Activated CD4-positive, alpha-beta memory T cell treated with anti-CD3 and anti-CD28 coated beads for 36 hours (primary cell): ENCODE measurements at places on chromosomes 11 and 22.
A peak's percentile ranks its signal among the peaks of the same experiment; 100 is the strongest.

GRCh38 chr11:42591841-42592240 lies 720.0 kb upstream of the API5 start:
- no peak for DNase-seq

GRCh38 chr11:2778630-2779498 lies 79.1 kb upstream of the KCNQ1OT1 start:
- DNase-seq: peak; percentile 6

DNA sequence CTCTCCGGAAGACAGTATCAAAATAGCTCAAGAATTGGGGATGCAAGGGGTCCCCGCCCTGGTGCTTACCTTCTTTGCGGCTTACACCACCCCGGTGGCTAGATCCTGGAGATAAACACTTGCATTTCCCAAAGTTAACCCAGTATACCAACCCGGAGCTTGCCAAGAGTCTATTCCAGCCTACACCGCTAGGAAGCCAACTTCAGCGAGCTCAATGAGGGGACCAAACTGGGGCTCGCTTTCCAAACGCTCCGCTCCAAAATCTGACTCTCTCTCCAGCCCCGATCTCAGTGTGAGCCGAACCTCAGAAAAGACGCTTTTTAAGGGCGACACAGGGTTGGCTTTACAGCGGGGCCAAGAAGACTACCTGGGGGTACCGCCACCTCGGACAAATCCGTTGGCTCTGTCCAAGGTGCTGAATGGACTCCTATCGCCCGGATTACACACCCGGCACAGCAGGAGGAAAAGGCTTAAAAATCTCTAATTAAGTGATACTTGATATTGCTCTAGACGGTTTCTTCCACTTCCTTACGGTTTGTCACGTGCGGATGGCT lies 20.1 kb upstream of the BDNF start:
- DNase-seq: peak; percentile 24

GRCh38 chr11:63595296-63595695 lies 18.9 kb downstream of the PLAAT3 start:
- DNase-seq: no peak

GRCh38 chr11:63840356-63841060 lies 1.6 kb downstream of the MARK2 start:
- peak; percentile 15 for DNase-seq

- DNase-seq: no peak
Measured at GRCh38 chr11:94909371-94909820, 64.0 kb downstream of the CWC15 start.

DNA sequence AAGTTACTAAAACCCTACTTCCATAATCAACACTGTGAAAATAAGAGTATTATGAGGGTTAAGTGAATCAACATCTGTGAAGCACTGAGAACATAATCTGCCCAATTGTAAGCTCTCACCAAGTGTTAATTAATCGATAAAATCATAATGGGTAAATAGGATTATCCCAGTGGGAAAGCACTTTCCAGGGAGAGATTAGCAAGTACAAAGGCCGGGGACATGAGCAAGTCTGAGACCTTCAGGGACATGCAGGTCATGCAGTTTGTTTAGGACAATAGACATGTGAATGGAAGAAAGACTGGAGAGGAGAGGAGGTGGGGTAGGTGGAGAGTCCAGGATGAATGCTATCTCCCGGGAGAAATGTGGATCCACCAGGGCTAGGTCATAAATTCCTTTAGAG lies 57.8 kb upstream of the FIBIN start:
- no peak for DNase-seq

DNA sequence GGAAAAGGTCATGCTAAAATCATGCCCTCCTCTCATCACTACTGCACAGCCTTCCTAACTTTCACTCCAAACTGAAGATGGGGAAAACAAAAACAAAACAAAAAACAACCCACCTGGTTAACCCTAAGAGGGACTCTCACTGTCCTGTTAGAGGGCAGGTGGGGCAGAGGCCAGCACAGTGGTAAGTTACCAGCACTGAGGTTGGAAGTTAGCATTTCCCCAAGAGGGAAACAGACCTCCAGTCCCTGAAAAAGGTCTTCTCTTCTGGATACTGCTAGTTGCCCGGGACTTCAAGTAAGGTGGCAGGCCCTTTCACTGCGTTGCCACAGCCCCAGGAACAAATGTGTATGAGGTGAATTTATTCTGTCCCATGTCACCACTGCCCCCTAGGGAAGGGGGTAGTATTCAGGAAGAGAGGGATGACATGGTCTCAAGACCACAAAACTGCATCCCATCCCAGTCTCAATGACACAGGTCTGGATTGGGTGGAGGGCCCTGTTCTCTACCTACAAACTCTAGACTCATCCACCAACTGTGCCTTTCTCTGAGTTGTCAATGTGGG lies 792 bp upstream of the ADAMTS8 start:
- no peak for DNase-seq

DNA sequence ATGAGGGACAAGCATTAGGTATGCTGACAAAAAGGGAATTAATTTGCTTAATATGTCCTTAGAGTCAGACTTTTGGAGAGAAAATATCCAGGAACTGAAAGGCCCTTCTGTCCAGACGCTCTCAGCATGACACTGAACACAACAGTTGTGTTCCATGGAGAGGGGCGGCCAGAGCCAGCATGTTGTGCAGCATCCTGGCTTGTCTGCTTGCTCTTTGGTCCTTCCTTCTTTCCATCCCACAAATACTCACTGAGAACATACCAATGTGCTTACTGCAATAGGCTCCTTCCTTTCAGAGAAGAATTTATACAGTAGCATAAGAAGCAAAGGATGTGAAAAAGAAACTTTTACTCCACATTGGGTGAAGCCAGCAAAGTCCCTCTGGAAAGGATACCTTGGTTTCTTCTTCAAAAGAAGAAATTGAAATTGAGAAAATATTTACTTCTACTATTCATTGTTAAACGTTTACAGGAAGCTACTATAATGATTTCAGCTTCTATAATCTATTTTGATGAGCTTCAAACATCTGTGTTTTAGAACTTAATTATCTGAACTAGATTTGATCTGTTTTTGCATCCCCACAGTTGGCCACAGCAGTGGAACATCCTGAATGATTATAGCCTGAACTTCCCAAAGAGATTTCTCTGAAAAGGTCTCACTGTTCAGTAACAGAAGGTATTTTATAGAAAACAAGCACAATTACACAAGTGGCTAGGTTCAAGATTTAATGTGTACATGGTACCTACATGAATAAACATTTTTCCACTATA lies 304.1 kb upstream of the PITPNB start:
- DNase-seq: no peak

GRCh38 chr22:17773606-17774205 lies 563 bp downstream of the BID start:
- peak; percentile 82 for DNase-seq

DNA sequence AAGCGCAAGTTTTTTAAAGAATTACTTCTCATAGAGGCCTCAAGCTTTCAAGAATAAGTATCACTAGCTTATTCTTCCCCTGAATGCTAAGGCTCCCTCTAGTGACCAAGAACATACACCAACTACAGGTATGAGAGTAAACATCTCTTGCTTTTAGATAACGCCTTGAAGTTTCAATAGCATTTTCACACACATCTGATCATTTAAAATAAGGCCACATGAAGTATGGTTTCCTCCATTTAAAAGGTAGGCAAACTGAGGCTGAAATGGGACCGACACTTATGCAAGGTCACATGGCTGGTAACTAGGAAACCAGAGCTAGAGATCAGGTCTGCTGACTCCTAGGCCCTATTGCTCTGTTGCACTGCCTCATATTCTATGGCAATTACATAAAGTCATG lies 66.5 kb downstream of the CCDC34 start:
- DNase-seq: no peak

GRCh38 chr11:96303980-96304379 lies 39.0 kb downstream of the MAML2 start:
- no peak for DNase-seq

- no peak for DNase-seq
Measured at GRCh38 chr11:85953491-85954143, 98.4 kb downstream of the CCDC83 start.

GRCh38 chr11:70005107-70005818 lies 72.9 kb upstream of the ANO1 start:
- DNase-seq: no peak

DNA sequence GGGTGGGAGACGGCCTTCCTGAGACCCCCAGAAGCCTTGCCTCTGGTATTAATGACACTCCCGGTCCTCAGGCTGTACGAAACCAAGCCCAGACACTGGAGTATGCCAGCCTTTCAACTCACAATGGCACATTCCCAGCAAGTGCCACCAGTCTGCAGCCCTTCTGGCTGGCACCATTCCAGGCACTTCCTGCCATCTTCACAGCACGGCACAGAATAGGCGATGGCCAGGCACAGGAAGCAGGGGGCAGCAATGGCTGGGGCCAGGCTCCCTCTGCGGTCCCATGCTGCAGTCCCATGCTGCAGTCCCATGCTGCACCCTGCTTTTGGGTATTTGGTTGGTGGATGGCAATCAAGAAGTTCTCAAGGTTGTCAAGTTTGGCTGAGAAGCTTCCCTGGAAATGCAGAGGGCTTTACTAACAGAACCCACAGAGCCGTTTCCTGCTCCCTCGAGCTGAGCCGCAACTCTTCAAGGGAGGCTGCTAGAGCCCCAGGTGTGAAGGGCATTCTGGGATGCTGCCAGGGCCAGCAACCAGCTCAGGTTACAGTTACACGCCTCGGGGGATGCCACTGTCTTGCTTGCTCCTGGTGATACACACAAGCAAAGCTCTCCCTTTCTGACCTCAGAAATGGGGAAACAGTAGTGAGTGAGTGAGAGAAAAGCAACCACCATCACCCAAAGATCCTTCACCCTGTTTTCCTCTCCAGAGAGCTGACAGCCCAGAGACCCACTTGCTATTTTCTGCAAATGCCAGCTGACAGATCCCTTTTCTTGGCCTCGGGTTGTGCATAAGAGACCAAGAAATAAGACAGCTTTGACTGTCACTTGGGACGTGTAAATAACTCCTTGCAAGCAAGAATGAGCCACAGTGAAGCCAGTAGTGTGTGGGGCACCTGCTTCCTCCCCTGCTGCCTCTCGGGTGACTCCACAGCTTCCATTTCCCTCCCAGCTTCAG lies 23.9 kb downstream of the LRFN4 start:
- no peak for DNase-seq

- no peak for DNase-seq
Measured at GRCh38 chr11:2090172-2091111, 48.7 kb downstream of the IGF2 start.

DNA sequence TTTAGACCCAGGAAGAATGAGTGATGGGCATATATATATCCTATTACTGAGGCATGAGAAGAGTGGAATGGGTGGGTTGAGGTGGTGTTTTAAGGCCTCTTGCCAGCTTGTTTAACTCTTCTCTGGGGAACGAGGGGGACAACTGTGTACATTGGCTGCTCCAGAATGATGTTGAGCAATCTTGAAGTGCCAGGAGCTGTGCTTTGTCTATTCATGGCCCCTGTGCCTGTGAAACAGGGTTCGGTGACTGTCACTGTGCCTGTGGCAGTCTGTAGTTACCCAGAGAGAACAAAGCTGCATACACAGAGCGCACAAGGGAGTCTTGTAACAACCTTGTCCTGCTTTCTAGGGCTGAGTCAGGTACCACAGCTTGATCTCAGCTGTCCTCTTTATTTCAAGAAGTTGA lies 11.7 kb downstream of the LIMK2 start:
- DNase-seq: no peak

DNA sequence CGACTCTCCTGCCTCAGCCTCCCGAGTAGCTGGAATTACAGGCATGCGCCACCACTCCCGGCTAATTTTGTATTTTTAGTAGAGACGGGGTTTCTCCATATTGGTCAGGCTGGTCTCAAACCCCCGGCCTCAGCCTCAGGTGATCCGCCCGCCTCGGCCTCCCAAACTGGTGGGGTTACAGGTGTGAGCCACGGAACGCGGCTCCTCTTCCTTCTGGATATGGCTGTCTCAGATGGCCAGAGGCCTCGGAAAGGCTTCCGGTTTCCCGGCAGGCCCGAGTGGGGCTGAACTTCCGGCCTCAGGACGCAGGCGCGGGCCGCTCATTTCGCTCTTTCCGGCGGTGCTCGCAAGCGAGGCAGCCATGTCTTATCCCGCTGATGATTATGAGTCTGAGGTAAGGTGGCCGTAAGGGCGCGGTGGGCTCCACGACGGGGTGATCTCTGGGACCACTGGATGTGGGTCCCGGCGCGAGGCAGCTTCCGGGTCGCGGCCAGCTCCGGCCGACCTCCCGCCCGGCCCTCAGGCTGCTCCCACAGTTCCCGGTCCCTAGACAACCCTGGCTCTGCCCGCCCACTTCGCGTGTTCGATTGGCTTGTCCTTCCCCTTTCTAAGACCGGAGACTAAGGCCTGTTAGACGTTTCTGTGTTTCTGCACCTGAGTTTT lies at the start of gene EIF3L:
EIF3L (plus strand) TSS at position 331 of the 663 bp plus-strand sequence; CDS start at position 362, 31 bp downstream.
- peak; percentile 94 for DNase-seq

DNA sequence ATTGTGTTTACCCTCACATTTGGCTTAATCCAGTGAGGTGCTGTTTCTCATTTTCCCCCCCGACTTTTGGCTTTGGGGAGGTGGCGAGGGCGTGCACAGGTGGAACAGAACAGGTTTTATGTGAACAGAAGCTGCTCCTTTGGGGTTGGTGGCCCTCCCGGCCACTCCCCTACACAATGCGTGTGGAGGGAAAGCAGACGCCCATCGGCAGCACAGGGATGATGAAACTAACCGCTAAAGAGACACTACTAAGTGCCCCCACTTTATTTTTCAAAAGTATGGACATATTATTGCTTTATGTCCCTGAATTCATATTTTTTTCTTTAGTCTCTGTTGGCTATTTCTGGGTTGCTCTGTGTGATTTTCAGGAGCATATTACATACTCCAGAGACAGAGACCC lies 160.9 kb downstream of the ENTHD1 start:
- no peak for DNase-seq

- no peak for DNase-seq
Measured at GRCh38 chr11:44072757-44073658, 6.9 kb downstream of the ACCS start.

DNA sequence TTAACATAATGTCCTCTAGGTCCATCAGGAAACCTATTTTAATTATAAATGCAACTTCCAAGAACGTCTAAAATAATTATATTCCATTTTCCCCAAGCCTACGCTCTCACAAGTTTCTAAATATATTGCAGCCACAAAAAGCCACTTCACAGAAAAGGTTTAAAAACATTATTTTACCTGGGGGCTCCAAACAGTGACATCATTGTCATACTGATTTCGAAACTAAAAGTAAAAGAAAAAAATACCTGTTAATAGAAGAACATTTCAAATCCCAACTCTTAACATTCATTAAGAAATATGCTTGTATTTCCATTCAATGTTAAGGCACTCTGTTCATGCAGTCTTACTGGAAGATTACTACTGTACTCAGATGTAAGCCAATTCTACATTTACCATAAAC lies 1.4 kb downstream of the PSMA1 start:
- DNase-seq: no peak

DNA sequence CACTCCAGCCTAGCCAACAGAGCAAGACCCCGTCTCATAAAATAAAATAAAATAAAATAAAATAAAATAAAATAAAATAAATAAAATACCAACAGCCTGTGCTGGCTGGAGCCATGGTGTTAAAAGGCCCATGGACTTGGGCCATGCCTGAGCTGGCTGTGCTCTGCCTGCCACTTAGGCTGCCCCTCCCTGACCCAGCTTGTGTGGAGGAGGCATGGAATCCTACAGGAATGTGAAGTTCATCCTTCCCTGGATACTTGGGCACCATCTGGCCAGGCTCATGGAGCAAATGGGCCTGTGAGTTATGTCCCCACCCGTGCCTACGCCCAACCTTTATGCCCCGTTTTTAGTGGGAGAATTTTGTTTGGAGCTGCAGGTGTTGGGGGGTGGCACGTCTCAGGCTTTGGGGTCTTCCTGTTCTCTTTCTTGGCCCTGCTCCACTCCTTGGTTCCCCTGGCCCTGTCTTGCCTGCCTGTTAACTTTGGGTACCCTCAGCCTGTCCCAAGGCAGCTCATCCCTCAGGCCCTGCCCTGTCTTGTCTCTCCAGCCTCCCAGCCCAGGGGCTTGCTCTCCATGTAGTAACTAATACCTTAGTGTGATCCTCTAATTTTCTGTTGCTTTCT lies 51.3 kb downstream of the BCR start:
- DNase-seq: no peak
